Thoracic aorta endothelial cell (primary cell): ENCODE measurements at places on chromosomes 5 and 9. TPM values are rescaled to one million over a fixed set of nuclear protein-coding genes. Genes with fewer than 3 reads are reported as not detected.

RPL37 gene
- 172 and 319 TPM in 2 replicates for total RNA-seq

C5orf58 gene
- not detected in 2 replicates for total RNA-seq

LRRC26 gene
- not detected in 2 replicates for total RNA-seq

TEX48 gene
- not detected in 2 replicates for total RNA-seq

ADGRD2 gene
- not detected in 2 replicates for total RNA-seq

GLDC gene
- total RNA-seq, result 17.4 and 22.8 TPM in 2 replicates

DNAH5 gene
- total RNA-seq, result 0.13 and 0.36 TPM in 2 replicates

OR2K2 gene
- not detected in 2 replicates for total RNA-seq

ALDH1B1 gene
- total RNA-seq, result 26.2 and 34.5 TPM in 2 replicates

IFNK gene
- total RNA-seq, result not detected in 2 replicates

CMBL gene
- total RNA-seq, result 9.0 and 11.6 TPM in 2 replicates

STC2 gene
- total RNA-seq, result 17.6 and 47.5 TPM in 2 replicates

UGT3A1 gene
- total RNA-seq, result not detected in 2 replicates

SEC61B gene
- 106 and 132 TPM in 2 replicates for total RNA-seq

TAF11L5 gene
- total RNA-seq, result not detected in 2 replicates

NEK6 gene
- 36.3 and 50.5 TPM in 2 replicates for total RNA-seq

SPINK7 gene
- not detected in 2 replicates for total RNA-seq

CBY3 gene
- total RNA-seq, result not detected in 2 replicates

C8G gene
- total RNA-seq, result not detected in 2 replicates

SLC4A9 gene
- total RNA-seq, result not detected in 2 replicates

SLC27A6 gene
- 0.07 TPM in 1 of 2 replicates, not detected in the other for total RNA-seq

AGXT2 gene
- total RNA-seq, result not detected in 2 replicates

HSDL2 gene
- 36.4 and 39.0 TPM in 2 replicates for total RNA-seq

SNX30 gene
- 10.4 and 11.3 TPM in 2 replicates for total RNA-seq
